ENCODE measurements at places on chromosomes 2 and 18. TPM values are rescaled to one million over a fixed set of nuclear protein-coding genes. Genes with fewer than 3 reads are reported as not detected.

Gene CGREF1
- 4.8 TPM for total RNA-seq

Gene ZBTB7C
- total RNA-seq = under 0.01 TPM

Gene CAB39
- 97.2 TPM for total RNA-seq

Gene VIT
- total RNA-seq = 0.65 TPM

Gene WBP1
- total RNA-seq = 34.3 TPM

Gene TEKT4
- not detected for total RNA-seq

Gene HRH4
- total RNA-seq = 0.19 TPM

Gene SS18
- total RNA-seq = 97.9 TPM

Gene FTCDNL1
- total RNA-seq = 0.23 TPM

Gene NAB1
- 64.2 TPM for total RNA-seq

Gene LHCGR
- total RNA-seq = not detected

DNA sequence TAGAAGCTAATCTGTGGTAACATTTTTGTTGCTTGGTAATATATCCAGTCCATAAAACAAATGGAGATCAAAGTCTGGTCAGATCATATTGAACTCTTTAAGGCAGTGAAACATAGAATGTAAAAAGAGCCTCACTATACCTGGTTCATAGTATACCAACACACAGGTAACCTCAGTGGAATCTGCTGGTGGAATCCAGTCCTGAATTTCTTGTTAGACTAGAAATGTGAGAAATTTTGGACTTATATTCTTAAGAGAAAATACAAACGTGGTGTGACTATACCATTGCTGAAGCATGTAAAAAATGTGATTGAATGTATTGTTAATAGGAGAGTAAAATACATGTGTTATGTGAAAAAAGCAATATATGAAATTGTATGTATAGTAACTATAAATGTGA, 46.1 kb upstream of the GRHL1 start:
- DNase-seq = no peak

- DNase-seq = no peak
Measured at GRCh38 chr2:37477921-37478320, 133.5 kb downstream of the QPCT start.

GRCh38 chr2:171102802-171103201, 57.9 kb downstream of the TLK1 start:
- DNase-seq = no peak

GRCh38 chr18:12376034-12376753, 833 bp downstream of the AFG3L2 start:
- peak; percentile 43 for DNase-seq

DNA sequence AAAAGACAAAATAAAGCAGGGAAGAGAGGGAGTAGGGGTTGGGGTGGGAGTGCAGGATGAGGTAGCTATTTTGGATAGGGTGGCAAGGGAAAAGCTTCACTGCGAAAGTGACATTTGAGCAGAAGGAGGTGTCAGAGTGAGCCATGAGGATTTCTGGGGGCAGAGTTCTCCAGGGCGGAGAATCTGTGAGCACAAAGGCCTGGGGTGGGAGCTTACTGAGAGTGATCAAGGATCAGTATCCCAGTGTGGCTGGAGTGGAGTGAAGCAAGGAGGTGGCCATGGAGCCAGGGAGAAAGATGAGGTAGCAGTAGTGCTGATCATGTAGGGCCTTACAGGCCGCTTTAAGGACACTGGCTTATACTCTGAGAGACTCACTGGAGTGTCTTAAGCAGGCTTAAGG, 210.9 kb upstream of the FOSL2 start:
- DNase-seq = no peak

- DNase-seq = peak; percentile 17
Measured at GRCh38 chr2:23594460-23594825, 209.5 kb downstream of the KLHL29 start.

- no peak for DNase-seq
Measured at GRCh38 chr2:160109243-160109642, 46.8 kb upstream of the PLA2R1 start.

GRCh38 chr2:150046211-150046610, 441.3 kb downstream of the RND3 start:
- peak; percentile 25 for DNase-seq

DNA sequence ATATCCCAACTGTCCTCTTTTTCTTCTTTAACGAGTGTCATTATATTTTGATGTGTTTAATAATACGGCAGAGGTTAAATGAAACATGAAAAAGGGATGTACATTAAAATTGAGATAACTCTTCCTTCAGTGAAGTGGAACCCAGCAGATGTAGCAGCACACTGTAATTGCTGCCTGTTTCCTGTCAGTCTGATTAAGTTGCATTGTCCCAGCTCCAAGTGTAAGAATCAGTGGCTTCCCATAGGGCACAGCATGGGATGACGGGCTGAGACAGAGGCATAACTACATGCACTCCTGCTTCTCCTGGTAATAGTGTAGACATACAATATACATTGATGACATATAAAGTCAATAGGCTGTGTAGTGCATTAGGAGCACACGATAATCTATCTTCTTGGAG, 175.8 kb upstream of the TCF4 start:
- DNase-seq = peak; percentile 76

DNA sequence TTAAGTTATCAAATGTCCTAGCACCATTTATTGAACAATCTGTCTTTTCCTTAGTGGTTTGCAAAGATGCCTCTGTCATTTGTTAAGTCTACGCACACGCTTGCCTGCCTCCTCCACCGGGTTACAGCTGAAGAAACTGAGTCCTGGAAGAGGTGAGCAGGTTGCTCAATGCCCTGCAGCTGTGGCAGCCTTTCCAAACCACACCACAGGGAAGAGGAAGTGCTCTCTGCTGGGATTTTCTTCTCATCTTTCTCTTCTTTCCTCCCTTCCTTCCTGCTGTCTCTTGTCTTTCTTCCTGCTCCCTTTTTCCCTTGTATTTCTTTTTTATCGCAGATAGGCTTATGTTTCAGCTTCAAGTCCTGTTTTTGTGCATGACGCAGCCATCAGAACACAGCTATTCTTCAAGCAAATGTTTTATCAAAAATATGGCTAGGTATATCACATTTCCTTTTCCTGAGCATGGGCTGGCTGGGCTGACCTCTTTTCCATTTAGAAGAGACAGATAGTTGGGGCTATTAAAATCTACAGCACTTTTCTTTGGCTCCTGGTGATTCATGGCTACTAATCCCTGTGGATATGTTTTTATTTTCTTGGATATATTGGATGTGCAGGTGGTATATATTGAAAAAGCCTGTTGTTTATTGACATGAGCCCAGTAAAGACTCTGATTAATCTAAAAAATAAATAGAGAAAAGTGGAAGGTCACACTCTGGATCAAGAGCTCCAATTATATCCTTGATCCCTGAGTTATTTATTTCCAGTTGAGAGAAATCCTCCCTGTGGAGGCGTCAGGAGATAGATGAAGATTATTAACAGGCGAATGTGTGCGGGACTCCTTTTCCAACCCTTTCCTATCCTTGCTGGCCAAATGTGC, 214.6 kb downstream of the TSN start:
- DNase-seq = no peak

GRCh38 chr2:213188533-213188867, 37.1 kb upstream of the IKZF2 start:
- DNase-seq = no peak

DNA sequence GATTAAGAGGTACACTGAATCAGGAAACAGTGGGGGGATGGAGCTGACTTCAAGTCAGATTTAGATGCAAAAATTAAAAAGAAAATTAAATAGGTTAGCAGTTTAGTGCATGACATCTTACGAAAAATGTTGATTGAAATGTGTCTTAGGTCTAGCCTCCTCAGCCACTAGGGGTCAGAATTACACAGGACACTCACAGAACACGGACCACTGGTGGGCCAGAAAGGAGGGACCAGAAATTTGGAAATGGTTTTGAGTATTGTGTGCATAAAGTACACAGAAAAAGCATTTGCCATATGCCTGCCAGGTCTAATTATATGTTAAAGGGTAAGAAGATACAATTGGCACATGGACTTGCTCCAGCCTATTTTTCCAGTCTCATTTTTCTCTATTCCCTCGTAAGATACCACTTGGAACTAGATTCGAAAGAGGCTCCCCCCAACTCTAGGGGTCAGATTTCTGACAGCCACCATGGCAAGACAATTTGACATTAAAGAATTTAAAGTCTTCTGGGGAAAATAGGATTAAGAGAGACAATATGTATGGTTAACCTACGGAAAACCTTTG, 550.2 kb upstream of the SETBP1 start:
- DNase-seq = peak; percentile 35

GRCh38 chr2:31950946-31951562, 59.8 kb downstream of the MEMO1 start:
- DNase-seq = no peak
